ENCODE measurements at places on chromosomes 7 and 10.

DNA sequence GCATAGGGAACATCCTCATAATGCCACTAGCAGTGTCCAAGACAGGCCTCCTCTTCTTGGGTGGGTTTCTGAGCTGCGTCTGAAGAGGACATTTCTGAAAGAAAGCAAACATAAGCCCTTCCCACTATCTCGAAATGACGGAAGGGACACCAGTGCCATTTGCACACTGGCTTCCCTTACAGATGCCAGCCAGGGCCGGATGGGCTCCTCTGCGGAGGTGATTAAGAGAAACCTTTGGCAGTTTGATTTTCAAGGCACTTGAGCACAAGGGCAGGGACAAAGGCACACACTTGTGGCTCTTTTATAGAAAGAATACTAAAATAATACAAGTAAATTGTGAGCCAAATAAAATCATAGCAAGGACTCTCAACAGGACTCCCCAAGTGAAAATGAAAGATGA is 106.6 kb upstream of the CELF2 start:
- no peak for DNase-seq

- DNase-seq: no peak
These were observed 476.1 kb downstream of the SH2D4B start for GRCh38 chr10:81013771-81014170.

DNA sequence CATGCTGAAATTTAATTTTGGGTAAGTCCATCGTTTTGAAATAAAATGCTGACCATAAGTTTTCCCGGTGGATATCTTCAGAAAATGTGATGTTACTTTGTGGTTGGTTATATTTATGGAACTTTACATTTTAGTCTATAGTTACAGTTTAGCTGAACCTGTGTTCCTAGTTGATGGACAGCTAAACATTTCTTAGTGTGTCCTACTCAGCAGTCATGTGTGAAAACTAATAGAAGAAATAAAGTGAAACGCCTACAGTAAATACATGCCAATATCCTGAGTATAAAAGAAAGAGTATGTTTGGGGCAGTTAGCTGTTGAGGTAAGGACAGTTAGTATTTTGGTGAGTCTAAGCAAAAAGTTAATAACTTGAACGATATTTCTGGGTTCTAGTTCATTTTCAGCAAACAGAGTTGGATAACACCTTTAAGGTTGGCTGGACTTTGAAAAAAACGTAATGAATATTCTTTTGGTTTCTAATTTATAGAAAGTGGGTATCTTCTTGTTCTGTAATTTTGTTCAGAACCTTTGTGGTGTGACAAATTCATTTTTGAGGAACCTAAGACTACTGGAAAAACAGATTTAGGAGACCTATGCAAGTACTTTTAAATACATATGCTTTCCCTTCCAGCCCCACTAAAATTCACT is 28.7 kb downstream of the LCOR start:
- no peak for DNase-seq

DNA sequence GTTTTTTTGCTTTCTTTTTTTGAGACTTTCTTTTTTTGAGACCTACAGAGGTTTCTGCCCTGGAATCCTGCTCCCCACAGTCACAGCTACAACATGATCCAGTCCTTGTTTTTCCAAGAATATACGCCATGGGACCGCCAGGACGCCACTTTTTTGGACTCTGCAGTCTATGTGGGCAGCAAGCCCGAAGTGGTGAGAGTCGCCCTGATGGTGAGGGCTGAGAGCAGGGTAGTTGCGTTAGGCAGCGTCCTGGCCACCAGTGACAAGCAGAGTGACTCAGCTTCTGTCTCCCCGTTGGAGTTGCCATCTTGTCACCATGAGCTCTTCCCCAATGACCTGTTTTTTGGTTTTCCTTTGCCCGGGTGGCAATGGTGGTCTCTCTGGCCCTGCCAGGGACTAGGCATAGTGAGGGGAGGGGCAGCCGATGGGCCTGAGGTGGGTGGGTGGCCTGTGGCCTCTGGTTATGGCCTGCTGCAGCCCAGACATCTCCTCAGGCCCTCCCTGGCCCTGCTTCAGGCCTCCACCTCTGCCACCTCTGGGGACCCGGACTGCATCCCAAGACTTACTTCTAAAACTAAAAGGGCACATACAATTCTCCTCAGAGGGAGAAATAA is 88.0 kb upstream of the MALRD1 start:
- DNase-seq: no peak

Data from activated CD4-positive, alpha-beta T cell treated with anti-CD3 and anti-CD28 coated beads, Interleukin-2, Interleukin-6, amounts not matched to agents 100 ng/mL and 50 ng/mL, durations not matched to agents 16 hours and 8 hours (primary cell).